ENCODE measurements at places on chromosomes 5 and 9.

GRCh38 chr5:163993126-163993525 lies 487.7 kb downstream of the MAT2B start:
- no peak for DNase-seq

DNA sequence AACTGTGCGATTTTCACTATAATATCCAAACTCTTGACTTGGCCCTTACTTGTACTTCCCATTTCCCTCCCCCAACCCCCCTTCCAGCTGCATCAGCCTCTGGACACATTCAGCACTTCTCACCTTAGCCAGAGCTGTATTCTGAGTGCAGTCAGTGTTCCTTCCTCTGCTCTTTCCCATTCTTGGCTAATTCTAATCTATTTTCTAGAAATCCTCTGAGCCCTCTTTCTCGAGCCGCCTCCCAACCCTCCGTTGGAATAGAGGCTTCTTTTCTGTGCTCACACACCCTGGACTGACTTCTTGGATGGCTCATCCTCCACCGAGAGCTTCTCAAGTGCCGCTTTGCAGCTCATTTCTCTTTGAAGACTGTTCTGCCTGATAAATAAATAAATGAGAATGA lies 188.8 kb downstream of the NTRK2 start:
- no peak for DNase-seq

GRCh38 chr5:4480528-4481349 lies 659.4 kb upstream of the ADAMTS16 start:
- no peak for DNase-seq

DNA sequence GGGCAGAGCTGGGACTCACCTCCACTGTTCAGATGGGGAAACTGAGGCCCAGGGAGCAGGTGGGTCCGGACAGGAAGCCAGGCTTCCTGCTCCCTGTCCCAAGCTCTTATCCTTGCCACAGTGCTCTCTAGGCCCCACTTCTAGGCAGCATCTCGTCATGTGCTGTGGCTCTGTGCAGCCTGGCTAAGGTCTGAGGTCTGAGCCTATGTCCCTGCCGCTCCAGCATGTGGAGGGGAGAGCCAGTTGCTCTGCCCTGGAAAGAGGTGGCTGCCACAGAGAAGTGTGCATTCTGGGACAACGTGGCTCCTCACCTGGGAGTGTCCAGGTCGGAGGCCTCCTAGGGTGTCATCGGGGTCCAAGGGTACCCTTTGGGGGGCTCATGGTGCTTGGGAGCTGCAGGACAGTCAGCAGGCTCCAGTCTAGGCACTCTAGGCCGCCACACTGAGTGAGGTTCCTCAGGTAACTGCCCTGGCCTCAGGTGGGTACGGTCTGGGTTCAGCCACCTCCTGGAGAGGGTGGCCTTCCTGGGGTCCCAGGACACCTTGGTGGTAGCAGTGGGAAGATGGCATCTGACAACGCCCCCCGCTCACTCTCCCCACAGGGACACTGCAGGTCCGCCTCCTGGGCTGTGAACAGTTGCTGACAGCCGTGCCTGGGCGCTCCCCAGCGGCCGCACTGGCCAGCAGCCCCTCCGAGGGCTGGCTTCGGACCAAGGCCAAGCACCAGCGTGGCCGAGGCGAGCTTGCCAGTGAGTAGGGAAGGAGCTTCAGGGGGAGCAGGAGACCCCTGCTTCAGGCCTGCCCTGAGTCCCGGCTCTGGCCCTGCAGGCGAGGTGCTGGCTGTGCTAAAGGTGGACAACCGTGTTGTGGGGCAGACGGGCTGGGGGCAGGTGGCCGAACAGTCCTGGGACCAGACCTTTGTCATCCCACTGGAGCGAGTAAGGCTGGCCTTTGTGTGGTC lies 10.4 kb downstream of the PKN3 start:
- no peak for DNase-seq

GRCh38 chr5:56012281-56012963 lies 17.7 kb upstream of the IL6ST start:
- DNase-seq, result peak; percentile 39

DNA sequence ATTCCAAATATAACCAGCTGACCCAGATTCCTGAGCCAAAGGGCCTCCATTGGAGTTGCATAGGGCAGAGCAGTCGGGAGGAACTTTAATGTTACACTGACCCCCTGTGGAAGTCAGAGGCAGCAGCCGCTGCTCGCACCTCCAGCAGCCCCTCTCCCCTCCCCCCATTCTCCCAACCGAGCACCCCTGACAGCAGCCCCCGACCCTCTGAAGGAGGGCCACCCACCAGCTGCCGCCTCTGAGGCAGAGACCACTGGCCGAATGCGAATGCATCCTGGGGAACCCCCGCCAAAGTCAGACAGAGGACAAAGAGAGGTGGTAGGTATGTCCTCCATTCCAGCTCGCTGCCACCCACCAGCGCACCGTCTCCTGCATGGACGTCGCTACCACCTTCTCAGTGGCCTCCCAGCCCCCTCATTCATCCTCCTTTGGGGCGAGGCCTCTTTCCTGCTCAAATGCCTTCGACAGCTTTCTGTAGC lies 231.0 kb downstream of the CDK5RAP2 start:
- DNase-seq, result no peak

- DNase-seq, result peak; percentile 78
Observed at GRCh38 chr9:91197232-91198181, 164.2 kb downstream of the AUH start.

DNA sequence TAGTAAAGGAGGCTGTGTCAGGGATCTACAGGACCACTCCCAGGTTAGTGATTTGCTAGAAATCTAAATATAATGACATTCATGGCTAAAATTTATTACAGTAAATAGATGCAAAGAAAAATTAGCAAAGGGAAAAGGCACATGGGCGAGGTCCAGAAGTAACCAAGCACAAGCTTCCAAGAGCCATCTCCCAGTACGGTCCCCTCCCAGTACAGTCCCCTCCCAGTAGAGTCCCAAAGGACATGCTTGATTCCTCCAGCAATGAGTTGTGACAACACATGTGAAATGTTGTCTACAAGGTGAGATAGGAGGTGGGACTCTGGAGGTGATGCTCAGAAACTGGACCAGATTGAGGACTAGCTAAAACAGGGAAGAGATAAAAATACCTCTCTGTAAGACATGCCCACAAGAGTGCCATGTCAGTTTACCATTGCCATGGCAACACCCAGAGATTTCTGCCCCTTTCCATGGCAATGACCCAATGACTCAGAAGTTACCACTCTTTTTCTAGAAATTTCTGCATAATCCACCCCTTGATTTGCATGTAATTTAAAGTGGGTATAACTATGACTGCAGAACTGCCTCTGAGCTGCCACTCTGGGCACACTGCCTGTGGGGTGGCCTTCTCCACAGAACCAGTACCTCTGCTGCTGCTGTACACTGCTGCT lies 27.9 kb upstream of the CEMIP2 start:
- peak; percentile 39 for DNase-seq

- no peak for DNase-seq
Observed at GRCh38 chr9:101858026-101858425, 119.6 kb upstream of the GRIN3A start.

DNA sequence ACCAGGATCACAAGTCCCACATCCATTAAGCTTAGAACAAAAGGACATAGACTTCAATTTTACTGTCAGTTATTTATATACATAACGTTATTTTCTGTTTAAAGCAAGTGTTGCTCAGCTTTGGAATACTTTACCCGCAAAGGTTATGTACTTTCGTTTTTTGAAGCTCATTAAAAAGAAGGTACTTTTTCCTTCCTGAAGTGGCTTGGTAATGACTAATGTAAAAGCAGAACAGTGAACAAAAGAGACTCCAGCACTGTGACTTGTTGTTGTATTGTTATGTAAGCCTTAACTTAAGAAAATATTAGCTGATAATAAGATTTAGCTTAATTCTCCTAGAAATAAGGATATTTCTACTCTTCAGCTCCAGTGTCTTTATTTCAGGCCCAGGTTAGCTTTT lies 97.3 kb upstream of the SLCO6A1 start:
- DNase-seq, result no peak

Measured in CD4-positive, alpha-beta T cell treated with Interleukin-1 beta for 1 hour (primary cell).